NCI-H2029 treated with DMSO at 0.1 percent for 48 hours (cell line): ENCODE measurements at places on chromosomes 2 and 18.

GRCh38 chr2:113875135-113875534, 14.8 kb upstream of the ACTR3 start:
- DNase-seq, result no peak

- DNase-seq, result no peak
Observed at GRCh38 chr2:112644155-112644932, 1.4 kb upstream of the SLC20A1 start.

GRCh38 chr2:59947917-59948541, 605.4 kb downstream of the BCL11A start:
- no peak for DNase-seq

GRCh38 chr2:136014411-136014810, 29.0 kb upstream of the DARS1 start:
- no peak for DNase-seq

- DNase-seq, result no peak
Observed at GRCh38 chr18:24628326-24628725, 167.9 kb downstream of the HRH4 start.

- DNase-seq, result no peak
Observed at GRCh38 chr18:49019446-49020045, 68.8 kb upstream of the SMAD7 start.

DNA sequence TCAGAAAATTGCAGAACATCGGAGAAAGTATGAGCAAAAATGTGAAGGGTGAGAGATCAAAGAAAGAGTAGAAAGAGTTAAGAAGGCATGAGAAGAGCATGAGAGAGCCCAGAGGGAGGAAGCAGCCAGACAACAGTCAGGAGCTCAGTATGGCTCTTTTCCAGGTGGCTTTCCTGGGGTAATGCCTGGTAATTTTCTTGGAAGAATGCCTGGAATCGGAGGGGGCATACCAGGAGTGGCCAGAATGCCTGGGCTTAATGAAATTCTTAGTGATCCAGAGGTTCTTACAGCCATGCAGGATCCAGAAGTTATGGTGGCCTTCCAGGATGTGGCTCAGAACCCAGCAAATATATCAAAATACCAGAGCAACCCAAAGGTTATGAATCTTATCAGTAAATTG, 271.8 kb upstream of the TFPI start:
- DNase-seq, result no peak
